Mesenteric fat pad (tissue), 1 donor: ENCODE measurements at places on chromosomes 13 and 19. TPM values are rescaled to one million over a fixed set of nuclear protein-coding genes. Genes with fewer than 3 reads are reported as not detected.

Gene ZNF799
- total RNA-seq = 3.3 TPM

Gene ARL11
- total RNA-seq = 2.6 TPM

Gene ACER1
- total RNA-seq = not detected

Gene ZNF560
- 0.16 TPM for total RNA-seq

Gene MIPEP
- 9.9 TPM for total RNA-seq

Gene PSG5
- not detected for total RNA-seq

Gene POLRMT
- 36.9 TPM for total RNA-seq

Gene CEACAM6
- total RNA-seq = 0.22 TPM

Gene EDNRB
- 144 TPM for total RNA-seq

Gene ZNF700
- total RNA-seq = 9.1 TPM

Gene ITGBL1
- 5.1 TPM for total RNA-seq

Gene DHDH
- 0.61 TPM for total RNA-seq

Gene OVOL3
- not detected for total RNA-seq

Gene KIRREL2
- total RNA-seq = not detected

Gene IGFL3
- not detected for total RNA-seq

Gene ZNF181
- 6.3 TPM for total RNA-seq

Gene CEACAM20
- total RNA-seq = not detected

Gene ADGRE2
- total RNA-seq = 10.9 TPM

Gene GFY
- not detected for total RNA-seq

Gene TMEM221
- not detected for total RNA-seq
